ENCODE measurements at places on chromosomes 13 and 19.

- peak; percentile 73 for DNase-seq
These were observed 86.2 kb downstream of the IRS2 start for GRCh38 chr13:109700176-109700575.

DNA sequence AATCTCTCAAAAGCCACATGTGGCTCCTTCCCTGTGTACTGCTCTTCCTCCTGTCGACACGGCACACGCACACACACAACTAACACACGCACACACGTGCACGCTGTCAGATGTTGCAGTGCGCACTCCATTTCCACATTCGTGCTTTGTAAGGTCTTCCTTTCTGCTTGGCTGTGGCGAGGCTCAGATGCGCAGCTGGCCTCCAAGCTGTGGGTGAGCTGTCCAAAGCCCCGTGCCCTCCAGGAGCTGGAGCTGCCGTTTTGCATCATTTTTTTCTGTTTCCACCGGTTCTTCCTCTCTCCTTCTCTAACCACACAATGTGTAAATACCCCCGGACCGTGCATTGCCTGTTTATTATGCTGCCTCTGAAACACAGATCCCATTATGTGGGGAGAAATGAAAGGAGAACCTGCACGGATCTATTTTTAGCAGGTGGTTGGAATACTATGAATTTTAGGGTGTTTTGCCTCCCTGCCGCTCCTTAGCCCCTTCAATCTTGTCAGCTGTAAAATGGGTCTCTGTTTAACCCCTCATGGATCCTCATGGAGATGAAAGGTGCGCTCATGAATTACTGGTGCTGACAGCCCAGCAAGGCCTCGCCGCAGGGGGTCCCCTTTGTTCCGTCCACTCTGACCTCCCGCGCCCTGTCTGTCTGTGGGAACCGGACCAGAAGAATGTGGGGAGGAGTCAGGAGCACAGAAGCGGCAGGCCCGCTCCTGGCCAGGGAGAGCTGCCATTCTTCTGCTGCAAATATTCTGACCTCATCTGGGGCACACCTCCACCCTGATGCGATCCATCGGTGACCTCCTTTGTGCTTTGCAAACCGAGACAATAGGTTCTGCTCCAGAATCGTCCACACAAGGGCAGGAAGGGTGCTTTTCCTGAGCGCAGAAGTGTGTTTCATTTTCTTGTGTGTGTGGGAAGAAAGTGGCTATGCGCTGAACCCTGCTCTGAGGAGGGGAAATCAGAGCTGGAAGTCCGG lies 137.7 kb downstream of the SOX1 start:
- no peak for DNase-seq

DNA sequence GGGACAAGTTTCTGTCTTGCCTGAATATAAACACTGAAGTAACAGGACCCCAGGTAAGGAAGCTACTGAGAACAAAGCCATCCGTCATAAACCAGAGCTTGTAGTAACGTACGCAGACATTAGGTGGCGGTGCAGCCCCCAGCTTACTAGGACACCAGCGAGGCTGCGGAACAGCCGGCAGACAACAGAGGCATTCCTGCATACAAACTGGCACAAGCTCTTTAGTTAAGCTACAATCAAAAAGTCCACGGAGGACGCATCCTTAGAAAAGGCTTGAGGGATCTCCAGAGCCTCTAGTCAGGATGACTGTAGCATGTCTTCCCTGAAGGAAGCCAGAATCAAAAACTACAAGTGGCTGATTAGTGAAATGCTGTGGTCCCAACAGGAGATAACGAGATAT lies 26.2 kb downstream of the ZNF160 start:
- DNase-seq: peak; percentile 19

DNA sequence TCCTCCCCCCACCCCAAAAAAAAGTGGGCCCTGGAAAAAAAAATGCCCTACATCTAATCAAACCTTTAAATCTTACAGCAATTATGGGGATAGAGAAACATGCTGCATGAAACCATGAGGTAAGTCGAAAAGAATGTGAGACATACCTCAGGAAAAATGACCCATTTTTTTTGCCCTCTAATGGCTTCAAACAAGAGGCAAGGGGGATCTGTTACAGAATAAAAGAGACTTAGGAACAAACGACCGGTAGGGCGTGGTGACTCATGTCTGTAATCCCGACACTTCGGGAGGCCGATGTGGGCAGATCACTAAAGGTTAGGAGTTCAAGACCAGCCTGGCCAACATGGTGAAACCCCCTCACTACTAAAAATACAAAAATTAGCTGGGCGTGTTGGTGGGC lies 8.4 kb downstream of the RGL3 start:
- DNase-seq: peak; percentile 58

DNA sequence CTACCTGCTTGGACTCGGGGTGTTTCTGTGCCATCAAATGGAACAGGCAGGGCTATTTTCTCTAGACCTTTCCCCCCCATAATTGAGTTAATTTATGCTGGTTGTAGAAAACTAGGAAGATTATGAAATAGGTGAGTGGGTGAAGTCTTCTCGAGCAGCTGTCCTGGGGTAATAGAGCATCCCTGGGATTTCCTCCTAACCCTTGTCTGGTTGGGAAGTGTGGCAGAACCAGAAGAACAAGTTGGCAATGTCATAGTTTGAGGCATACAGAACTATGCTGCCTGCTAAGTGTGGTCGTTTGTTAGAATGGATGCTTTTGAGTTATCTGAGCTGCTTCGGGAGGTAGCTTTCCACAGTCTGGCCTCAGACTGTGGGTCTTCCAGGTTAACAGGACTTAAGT lies 3.7 kb downstream of the GATAD2A start:
- DNase-seq: no peak

DNA sequence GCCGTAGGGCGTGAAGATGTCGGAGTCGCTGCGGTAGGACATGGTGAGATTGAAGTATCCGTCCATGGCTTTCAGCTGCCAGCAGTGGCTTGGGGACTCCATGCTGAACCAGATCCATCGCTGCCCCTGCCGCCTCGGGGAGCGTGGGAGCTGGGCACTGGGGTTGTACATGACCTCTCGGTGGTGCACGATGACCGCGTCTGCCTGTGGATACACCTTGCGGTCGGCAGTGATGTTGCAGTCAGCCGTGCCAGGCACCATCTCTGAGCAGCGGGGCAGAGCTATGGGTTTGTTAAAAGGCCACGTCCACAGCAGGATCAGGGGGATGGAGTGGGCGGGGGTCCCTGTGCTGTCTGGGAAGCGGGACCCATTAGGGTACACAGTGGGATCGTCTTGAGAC lies 7.4 kb downstream of the FUT6 start:
- DNase-seq: no peak

- DNase-seq: peak; percentile 96
These were observed 630 bp downstream of the COQ8B start for GRCh38 chr19:40716031-40716481.

- DNase-seq: peak; percentile 26
These were observed 273.4 kb downstream of the NHLRC3 start for GRCh38 chr13:39311619-39312018.

GRCh38 chr13:39577203-39577602 lies 25.8 kb downstream of the LHFPL6 start:
- DNase-seq: no peak

GRCh38 chr13:27425158-27425917 lies 919 bp downstream of the GTF3A start:
- no peak for DNase-seq

- peak; percentile 63 for DNase-seq
These were observed 52.0 kb upstream of the ARGLU1 start for GRCh38 chr13:106619688-106620555.

DNA sequence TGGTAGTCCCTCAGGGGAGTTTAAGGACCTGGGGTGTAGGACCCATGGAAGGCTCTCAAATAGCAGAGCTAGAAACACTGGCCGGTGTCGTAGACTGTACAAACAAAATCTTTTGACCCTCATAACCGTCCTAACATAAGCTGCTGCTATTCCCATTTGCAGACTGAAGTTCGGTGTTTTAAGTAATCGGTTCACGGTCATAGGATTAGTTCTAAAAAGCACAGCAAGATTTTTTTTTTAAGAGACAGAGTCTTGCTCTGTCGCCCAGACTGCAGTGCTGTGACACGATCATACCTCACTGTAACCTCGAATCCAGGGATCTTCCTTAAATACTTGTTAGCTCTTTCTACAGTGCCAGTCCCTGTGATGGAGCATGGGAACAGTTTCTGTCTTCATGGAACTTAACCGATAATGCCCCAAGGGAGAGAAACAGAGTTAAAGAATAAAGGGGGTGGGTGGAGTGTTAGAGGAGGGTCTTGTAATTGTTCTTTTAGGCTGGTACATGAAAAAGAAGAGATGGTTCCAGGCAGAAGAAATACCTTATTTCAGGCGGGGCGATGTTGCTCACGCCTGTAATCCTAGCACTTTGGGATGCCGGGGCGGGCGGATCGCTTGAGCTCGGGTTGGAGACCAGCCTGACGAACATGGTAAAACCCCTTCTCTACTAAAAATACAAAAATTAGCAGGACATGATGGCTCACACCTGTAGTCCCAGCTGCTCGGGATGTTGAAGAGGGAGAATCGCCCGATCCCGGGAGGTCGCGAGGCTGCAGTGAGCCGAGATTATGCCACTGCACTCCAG lies 475 bp upstream of the ZC3H4 start:
- DNase-seq: no peak

DNA sequence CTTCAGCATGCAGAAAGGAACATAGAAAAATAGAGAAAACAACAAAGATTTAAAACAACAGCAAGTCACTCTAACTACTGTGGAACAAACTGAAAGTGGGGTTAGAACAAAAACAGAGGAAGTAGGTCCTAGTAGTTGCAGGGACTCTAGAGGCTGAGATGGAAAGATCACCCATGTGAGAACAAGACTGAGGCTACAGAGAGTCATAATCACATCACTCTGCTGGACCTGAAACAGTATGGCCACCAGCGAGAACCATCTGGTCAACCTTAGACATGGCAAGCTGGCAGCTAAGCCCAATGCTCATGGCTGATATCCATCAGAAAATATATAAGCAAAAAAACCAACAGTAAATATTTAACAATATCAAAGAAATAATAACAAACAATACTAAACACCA lies 35.8 kb upstream of the ZNF724 start:
- no peak for DNase-seq

- DNase-seq: no peak
These were observed 26.3 kb upstream of the KL start for GRCh38 chr13:32989942-32990341.

DNA sequence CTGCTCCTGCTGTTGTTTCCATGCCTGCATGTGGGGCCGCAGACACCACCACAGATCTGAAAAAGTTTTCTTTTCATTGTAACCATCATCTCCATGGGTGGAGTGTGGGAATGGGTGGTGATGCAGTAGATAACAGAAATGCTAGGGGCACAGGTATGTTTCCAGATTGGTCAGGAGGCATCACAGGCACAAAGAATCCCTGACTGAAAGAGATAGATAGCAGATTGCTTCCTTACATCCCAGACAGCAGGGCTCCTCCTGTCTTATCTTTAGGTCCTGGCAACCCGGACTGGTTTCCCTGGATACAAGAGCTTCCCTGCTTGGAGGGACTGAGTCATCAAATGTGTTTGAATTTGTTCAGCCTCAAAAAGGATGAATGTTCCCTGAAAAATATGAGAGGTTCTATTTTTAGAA lies 1937.6 kb downstream of the PCDH9 start:
- DNase-seq: peak; percentile 91

GRCh38 chr13:99802416-99802815 lies 169.2 kb downstream of the ZIC5 start:
- DNase-seq: no peak

GRCh38 chr13:76654263-76654662 lies 231.9 kb downstream of the KCTD12 start:
- DNase-seq: no peak

DNA sequence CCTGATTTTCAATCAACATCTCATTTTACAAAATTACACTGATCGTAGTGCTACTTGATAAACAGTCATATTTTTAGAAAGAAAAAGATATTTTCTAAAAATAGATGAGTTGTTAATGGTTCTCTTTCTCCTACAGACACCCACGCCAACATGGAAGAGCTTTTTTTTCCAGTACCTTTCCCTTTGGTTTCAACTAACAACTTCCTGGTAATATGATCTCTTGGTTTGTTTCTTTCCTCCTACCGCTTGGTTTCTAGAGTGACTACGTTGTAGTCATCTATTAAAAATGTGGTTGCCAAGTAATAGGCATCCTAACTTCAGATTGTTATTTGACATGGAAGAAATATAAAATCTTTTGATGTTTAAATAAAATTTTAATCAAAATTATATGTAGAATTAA lies 189.0 kb downstream of the LACC1 start:
- peak; percentile 75 for DNase-seq

GRCh38 chr19:38079926-38080380 lies 144.1 kb downstream of the DPF1 start:
- DNase-seq: peak; percentile 89

GRCh38 chr13:46801858-46802257 lies 4.9 kb upstream of the ESD start:
- no peak for DNase-seq

GRCh38 chr13:77898097-77898496 lies 20.5 kb downstream of the EDNRB start:
- DNase-seq: no peak

DNA sequence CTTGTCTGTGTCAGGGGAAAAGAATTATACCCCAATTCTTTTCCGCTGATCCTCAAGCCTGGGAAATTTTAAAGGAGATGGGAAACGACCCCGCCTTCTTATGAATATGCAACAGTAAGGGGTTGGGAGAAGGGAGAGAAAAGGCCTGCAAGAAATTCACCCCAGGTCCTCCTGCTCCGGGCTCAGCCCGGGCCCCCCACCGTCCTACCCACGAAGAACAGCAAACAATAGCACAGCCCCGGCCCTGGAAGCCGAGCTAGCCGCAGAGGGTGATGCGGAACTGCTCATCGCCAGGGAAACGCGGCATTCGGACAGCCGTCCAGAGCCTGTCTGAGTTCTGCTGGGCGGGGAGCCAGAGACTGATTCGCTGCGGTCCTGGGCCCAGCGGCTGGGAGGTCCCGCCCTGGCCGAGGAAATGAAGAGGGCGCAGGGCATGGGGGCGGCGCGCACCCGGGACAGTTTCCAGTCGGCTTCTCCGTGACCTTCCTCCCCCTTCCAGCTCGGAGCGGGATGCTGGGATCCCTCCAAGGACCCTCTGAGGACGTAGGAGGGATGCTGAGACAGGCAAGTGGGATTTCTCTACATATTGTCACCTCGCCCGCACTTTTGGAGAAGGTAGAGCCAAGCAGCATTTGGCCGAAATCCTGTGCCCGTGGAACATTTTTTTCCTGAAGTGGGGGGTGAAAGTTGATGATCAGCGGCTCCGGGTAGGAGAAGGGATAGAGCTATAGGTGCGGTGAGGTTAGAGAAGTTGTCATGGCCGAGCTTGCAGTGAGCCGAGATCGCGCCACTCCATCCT lies 82.3 kb upstream of the C1QTNF9B start:
- peak; percentile 76 for DNase-seq

All from fibroblast of skin of right biceps (primary cell).